ENCODE measurements at places on chromosomes 6 and 20. TPM values are rescaled to one million over a fixed set of nuclear protein-coding genes. Genes with fewer than 3 reads are reported as not detected.

- no peak for DNase-seq
Measured at GRCh38 chr6:94468830-94469229, 1049.5 kb upstream of the EPHA7 start.

DNA sequence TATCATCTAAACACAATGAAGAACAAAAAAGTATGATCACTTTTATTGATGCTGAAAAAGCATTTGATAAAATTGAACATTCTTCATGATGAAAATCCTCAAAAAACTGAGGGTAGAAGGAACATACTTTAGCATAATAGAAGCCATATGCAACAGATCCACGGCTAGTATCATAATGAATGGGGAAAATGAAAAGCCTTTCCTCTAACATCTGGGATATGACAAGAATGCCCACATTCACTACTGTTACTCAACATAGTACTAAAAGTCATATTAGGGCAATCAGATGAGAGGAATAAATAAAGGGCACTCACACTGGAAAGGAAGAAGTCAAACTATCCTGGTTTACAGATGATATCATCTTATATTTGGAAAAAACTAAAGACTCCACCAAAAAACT is 256.6 kb downstream of the RFPL4B start:
- DNase-seq, result peak; percentile 24

The APCDD1L gene
- 1.7 TPM for polyA plus RNA-seq

The TTLL9 gene
- polyA plus RNA-seq, result 0.18 TPM

The TGM3 gene
- polyA plus RNA-seq, result not detected

DNA sequence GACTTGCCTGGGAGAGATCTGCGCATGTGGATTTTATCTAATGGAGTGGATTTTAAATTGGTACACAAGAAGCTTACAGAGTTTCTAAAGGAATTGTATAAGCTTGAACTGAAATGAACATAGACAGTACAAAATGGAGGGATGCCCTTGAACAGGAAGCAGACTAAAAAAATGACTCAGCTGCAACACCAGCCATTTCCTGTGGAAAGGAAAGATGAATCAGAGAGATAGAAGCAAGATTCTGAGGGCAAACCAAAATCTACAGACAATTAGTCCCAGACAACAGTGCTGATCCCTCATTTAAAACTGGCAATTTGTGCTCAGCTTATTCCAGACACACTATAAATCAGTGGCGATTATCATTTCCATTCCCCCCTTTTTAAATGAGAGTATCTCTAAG is 114.6 kb upstream of the TCF21 start:
- DNase-seq, result no peak

- DNase-seq, result no peak
Measured at GRCh38 chr20:34579191-34579978, 20.9 kb downstream of the MAP1LC3A start.

DNA sequence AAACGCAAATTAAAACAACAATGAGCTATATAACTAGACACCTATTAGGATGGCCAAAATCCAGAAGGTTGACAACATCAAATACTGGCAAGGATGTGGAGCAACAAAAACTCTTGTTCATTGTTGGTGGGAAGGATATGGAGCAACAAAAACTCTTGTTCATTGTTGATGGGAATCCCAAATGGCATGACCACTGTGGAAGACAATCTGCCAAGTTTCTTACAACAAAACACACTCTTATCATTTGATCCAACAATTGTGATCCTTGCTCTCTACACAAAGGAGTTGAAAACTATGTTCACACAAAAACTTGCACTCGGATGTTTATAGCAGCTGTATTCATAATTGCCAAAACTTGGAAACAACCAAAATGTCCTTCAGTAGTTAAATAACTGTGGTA is 61.8 kb upstream of the LAMA2 start:
- DNase-seq, result no peak

The MUCL3 gene
- not detected for polyA plus RNA-seq

GRCh38 chr20:24699321-24700165 is 230.1 kb downstream of the SYNDIG1 start:
- no peak for DNase-seq

The GMPR gene
- 7.3 TPM for polyA plus RNA-seq

GRCh38 chr6:161363286-161363685 is 89.4 kb upstream of the AGPAT4 start:
- no peak for DNase-seq

The C6orf52 gene
- polyA plus RNA-seq, result 0.28 TPM

DNA sequence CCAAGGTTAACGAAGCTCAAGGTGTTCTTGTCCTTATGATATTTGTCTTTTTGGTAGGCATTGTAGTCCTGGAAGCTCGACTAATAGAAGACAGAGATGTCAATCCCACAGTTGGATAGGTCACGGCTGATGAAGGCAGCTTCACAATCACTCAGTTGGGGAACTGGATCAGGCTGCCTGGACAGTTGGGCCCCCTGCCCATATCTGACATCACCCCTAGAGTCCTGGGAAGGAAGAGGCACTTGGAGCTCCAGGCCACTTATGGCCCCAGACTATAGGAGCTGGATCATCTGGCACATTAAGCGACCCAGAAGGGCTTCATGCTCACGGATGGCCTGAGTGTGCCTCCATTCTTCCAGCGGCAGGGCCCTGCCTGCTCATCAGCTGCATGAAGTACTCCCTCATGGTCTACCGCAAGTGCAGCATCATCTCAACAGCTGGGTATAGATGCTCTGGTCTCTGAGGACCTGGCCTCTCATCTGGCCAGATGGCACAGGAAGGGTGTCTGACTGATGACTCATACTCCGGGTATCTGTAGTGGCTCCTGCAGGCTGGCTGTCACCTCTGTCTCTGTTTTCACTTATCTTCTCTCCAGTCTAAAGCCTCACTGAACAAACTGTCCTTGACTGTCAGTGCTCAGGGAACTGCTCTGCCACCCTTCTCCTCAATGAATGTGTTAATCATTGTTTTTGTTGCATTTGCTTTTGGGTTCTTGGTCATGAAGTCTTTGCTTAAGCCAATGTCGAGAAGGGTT is 29.2 kb upstream of the SSR1 start:
- no peak for DNase-seq

DNA sequence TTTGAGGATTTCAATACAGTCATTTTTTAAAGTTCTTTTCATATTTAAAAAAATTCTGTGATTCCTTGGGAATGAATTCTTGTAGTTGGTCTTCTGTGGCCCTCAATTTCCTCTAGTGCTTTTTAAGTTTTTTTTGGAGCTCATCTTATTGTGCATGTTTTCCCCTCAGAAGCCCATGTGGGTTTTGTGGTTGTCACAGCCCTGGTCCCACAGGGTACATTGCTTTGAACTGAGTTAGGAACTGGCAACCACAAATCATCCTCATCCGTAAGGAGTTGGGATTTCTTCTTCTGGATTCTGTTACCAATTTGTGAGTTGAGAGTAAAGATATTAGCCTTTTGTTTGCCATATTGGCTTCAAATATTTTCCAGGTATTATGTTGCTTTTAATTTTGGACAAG is 89.9 kb downstream of the AKAP7 start:
- DNase-seq, result no peak

Measured in BJ (cell line).